ENCODE measurements at places on chromosomes 6 and 20.

DNA sequence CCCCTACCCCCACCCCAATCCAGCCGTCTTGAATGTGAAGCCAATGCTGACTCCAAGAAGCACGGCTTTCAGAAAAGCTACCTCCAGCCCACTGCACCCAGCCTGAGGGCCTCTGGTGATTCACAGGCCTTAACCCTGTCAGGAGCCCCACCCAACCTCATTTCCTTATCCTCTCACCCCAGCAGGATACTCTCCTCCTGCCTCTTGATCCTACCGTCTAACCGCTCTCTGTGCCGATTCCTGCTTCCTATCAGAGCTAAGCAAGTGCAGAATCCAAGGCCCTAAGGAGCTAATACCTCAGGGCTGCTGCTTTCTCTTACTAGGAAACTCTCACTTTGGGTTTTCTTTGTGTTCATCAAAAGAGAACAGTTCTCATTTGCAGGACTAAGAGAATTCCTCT, 47.2 kb downstream of the TRERF1 start:
- no peak for DNase-seq

- DNase-seq, result no peak
These were observed 1.0 kb upstream of the HFE start for GRCh38 chr6:26086211-26086610.

- no peak for DNase-seq
These were observed 4.0 kb downstream of the SIM1 start for GRCh38 chr6:100460650-100461204.

- DNase-seq, result no peak
These were observed 13.3 kb downstream of the DUSP22 start for GRCh38 chr6:305371-306206.

DNA sequence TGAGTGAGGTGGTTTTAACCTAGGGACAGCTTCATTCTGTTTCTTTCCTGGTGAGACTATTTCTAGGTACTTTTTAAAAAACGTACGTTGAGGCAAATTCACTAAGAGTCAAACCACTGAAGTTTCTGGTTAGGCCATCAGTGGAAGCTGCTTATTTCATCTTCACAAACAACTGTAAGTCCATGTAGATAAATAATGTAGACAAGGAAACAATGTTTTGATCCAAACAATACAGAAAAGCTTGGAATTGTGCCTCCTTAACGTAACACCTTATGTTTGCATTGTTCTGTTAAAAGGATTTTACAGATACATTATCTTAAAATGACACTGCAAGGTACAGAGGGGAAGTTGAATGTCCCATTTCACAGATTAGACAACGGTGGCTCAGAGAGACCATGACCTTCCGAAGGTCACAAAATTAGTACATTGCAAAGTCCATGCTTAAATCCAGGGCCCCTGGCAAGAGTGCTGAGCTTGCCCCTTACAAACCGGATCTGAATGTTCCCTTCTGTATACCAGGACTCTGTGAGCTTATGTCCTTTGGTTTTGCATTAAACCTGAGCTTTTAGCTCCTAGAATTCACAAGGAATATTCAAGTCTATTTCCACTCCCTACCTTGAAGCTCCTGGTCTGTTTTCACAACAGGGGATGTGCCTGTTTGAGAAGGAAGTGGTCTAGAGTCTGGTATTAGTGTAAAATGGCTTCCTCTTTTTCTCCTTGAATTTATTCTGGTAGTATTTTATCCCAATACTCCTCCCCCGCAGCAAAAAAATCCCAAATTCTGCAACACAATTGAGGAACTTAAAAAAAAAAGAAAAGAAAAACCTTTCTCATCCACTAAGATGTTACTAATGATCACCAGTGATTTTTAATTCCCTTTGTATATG, 28.9 kb upstream of the ZNF217 start:
- DNase-seq, result no peak

All from BE2C (cell line).